Pulmonary artery endothelial cell (primary cell): ENCODE measurements at places on chromosomes 7 and 10.
A peak's percentile ranks its signal among the peaks of the same experiment; 100 is the strongest.

GRCh38 chr10:24552346-24553016 lies 171.2 kb downstream of the ARHGAP21 start:
- DNase-seq: no peak

GRCh38 chr7:30202671-30203070 lies 67.9 kb downstream of the MTURN start:
- no peak for DNase-seq

GRCh38 chr7:123828805-123829204 lies 16.2 kb upstream of the HYAL4 start:
- no peak for DNase-seq

GRCh38 chr7:55276572-55277295 lies 88.4 kb upstream of the LANCL2 start:
- no peak for DNase-seq

DNA sequence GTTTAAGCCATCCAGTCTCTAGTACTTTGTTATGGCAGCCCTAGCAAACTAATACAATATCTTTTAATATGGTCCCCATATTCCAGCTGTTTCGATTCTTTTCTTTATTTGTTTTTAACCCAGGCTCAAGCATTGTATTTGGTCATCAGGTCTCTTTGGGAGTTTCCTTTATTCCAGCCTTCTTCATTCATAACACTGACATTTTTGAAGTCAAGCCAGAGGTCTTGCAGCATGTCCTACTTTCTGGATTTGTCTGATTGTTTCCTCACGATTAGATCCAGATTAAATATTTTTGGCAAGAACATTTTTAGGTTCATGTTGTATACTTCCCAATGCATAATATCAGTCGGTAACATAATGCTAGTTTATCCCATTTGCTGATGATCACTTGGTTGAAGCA lies 11.8 kb downstream of the SLC25A13 start:
- DNase-seq: peak; percentile 17

DNA sequence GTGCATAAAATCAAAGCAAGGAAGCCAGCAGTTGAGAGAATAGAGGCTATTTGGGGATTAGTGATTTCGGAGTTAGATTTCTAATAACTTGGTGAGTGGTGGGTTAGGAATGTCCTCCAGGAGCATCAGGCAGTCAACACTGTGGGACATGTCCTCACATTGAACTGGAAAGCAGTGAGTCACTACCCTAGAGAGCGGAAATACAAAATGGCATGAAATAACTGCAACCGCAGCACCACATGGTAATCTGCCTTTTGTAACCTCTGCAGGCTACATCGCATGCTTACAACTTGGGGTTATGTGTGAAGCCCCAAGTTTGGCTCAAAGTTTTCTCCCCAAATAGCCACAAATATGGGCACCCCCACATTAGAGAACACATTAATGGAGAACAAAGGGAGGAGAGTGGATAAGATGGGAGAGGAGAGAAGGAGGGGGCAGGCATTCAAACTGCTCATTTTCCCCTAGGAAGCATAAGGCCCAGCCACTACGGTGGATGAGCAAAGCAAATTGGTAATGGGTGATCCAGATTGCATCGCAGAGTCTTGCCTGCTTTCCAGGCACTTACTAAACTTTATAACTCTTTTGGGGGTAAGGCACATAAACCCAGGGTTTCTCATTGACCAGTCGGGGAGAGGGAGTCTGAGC lies 22.0 kb upstream of the SLF2 start:
- peak; percentile 49 for DNase-seq

GRCh38 chr10:73209705-73210104 lies 37.4 kb downstream of the DNAJC9 start:
- DNase-seq: peak; percentile 30

DNA sequence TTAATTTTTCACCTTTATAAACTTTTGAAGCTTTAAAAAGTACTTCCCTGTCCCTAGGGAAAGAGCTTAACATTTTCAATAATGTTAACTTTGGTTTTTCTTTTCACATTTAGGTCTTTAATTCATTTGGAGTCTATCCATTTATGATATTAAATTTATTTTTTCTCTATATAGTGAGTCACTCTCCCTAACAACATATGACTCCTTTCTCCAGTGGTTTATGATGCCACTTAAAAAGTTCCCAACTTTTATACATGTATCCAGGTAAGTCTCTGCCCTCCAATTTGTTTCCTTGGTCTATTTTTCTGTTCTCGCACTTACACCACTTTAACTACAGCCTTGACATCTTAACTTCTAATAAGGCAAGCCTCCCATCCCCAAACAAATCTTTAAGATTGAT lies 3.5 kb downstream of the CACUL1 start:
- no peak for DNase-seq

GRCh38 chr7:318878-319661 lies 29.1 kb downstream of the FOXL3 start:
- no peak for DNase-seq

- DNase-seq: no peak
Observed at GRCh38 chr7:131578602-131579001, 22.2 kb upstream of the PODXL start.

DNA sequence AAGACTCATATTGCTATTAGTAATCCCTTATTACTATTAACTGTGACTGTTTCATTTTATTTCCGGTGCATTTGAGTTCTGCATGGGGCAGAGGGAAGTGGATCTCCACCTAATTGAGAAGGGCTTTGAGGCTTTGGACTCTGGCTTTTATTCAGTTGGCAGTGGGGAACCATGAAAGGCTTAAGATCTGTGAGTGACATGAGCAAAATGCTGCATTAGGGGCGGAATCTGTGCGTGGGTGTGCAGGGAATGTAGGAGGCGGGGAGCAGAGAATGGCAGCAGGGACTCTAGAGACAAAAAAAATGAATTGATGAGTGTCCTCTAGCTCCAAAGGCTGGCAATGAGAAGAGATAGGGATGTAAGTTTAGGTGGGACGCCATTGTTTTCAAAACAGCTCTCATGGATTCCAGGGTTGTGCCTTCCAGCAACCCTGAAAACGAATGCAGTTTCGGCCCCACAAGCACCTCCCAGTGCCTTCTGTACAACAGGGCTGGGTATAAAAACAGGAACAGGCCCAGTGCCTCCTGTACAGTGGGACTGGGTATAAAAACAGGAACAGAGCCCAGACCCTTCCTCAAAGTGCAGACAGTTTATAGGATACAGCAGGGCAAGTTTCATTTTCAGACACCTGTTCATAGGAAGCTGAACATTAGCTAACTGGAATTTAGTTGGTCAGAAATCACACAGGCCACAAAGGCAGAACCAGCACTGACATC lies 663.3 kb upstream of the FOXK1 start:
- DNase-seq: no peak

DNA sequence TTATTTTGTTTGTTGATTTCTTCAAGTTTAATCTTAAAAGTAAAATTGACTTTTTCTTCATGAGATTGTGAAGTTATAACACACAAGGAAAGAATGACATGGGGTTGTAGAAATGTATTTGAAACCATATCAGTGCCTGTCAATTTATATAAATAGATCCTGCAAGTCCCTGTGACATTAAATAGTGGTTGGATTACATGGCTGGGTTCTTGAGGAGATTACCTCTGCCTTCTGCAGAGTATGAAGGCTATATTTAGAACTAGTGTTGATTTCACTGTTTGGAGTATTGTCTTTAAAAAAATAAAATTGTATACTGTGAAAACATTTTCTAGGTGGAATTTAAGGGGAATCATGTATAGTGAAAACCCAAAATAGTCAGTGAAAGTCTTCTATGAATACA lies 385.8 kb upstream of the SMIM30 start:
- DNase-seq: no peak

DNA sequence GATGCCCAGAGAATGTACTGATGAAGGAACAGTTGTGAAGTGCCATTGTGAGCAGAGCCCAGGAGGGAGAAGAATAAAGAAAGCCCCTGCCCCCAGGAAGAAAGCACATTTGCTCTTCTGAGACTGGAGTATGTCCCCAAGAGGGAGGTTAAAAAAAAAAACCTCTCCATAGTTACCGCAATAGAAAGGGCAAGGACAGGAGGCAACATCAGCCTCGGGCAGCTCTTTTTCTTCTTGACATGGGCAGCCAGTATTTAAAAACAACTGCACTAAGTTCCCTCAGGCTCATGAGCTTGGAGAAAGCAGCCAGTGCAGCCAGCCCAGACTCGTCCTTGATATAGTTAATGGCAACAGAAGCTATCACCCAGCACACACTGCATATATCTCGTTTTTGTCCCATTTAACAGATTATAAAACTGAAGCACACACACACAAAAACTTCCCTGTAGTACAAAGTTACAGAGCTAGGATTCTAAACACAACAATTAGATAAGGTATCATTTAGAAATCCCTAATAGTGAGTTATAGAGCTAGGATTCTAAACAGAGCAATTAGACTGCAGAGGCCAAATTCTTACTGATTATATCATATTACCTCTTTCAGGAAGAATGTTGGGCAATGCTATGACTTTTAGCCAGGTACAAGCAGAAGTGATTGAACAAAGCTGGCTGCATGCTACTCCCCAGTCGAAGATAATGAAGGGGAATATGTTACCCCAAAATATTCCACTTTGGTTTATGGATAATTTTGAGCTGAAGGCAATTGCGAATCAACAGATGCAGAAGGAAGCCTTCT lies 823.5 kb downstream of the GRID1 start:
- DNase-seq: no peak
